ENCODE measurements at places on chromosomes 6 and 20.

- DNase-seq: no peak
Measured at GRCh38 chr20:16083639-16084280, 489.5 kb downstream of the KIF16B start.

DNA sequence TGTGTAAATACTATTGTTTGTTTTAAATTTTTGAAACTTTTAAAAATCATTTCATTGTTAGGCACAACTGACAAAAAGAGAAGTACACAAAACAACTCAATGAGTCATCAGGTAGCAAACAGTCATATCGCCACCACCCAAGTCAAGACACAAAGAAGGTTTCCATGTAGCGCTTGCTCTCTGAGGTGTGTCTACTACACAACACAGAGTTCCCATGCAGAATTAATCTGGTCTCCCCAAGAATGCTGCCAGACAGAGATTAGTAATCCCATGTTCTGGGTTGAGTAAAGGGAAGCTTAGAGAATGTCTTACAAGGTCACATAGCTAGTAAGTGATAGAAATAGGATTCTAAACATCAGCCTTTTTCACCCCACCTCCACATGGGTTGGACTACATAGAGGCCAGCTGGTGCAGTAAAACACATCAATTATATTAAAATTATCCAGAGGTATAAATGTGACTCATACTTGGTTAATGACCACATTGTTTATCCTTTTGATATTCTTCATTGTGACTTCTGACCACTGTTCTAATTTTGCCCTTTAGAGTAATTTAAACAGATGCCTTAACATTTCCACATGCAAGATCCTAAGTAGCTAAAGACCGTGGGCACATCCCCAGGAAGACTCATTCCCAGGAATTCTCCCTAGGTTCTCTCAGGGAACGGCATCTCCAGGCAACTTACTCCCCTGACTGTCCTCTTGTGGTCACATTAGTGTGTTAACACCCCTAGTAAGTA, 413.5 kb downstream of the PRKN start:
- no peak for DNase-seq

- DNase-seq: no peak
Measured at GRCh38 chr6:100691972-100692371, 189.2 kb downstream of the ASCC3 start.

GRCh38 chr6:161128680-161129196, 137.2 kb downstream of the MAP3K4 start:
- no peak for DNase-seq

- no peak for DNase-seq
Measured at GRCh38 chr20:4138056-4138455, 122.7 kb upstream of the RNF24 start.

- DNase-seq: no peak
Measured at GRCh38 chr6:111978532-111979149, 75.3 kb upstream of the CCN6 start.

DNA sequence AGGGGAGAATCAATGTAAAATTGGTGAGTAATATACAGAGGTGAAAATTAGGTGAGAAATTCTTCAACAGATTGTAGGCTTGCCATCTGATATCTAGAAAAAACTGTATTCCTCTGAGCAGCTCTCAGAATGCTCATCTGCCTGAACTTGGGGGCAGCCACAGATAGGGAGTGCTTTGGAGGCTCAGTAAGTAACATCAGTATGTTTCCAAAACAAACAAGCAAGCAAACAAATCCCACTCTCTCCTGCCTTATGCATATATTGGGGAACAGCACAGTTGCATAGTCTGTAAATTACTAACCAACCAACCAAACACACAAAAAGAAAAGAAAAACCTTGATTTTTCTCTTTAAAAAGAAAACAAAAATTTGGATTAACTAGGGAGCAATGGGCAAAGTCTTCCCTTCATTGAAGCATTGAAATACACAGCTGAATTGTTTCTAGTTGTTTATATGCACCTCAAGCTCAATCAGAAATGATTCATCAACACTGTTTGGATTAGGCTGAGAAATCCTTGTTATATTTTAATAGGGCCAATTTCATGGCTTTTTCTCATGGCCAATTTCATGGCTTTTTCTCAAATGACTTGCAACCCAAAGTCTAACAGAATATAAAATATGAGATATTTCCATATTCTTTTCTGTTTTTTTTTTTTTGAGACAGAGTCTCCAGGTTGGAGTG, 50.1 kb upstream of the DEK start:
- no peak for DNase-seq

DNA sequence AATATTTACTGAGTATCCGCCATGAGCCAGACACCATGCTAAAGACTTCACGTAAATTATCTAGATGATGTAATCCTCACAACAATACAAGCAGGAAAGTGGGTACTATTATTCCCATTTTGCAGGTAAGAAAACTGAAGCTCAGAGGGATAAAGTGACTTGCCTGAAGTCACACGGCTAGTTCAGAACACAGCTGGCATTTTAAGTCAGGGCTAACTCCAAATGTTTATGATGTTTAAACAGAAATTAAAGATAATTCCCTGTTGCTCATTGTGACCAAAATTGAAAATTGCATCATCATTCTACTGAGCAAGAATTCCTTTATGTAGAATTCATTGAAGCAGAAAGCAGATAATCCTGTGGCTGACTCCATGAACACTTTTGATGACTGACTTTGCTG, 71.3 kb upstream of the STXBP5 start:
- no peak for DNase-seq

DNA sequence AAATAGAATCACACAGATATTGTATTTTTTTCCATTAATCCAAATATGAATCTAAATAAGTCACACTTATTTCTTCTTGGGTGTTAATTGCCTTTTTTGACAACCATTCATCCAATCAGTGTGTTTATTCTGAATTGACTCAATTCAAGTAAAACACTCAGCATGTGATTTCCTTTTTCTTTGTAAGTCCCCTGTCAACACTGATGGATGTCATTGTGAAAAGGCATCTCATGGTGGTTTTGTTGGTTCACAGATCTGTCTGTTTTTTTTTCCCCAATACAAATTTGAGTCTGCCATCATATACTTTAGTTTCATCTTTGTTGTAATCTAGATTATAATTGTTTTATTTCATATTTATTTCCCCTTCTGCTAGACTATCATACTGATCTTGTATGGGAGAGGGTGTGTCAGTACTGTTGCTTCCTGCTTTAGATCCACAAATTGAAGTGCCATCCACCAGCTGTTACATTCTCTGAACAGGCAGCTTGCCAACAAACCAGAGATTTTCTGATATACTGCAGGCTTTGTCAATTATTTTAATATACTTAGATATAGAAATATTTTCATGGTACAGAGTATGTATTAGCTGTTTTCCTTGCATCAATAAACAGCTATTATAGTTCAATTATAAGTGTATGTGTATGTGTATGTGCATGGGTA, 64.2 kb upstream of the FLRT3 start:
- no peak for DNase-seq

GRCh38 chr6:85390105-85390728, 59.7 kb upstream of the NT5E start:
- DNase-seq: no peak

GRCh38 chr20:23231561-23232218, 118.9 kb upstream of the NXT1 start:
- no peak for DNase-seq

DNA sequence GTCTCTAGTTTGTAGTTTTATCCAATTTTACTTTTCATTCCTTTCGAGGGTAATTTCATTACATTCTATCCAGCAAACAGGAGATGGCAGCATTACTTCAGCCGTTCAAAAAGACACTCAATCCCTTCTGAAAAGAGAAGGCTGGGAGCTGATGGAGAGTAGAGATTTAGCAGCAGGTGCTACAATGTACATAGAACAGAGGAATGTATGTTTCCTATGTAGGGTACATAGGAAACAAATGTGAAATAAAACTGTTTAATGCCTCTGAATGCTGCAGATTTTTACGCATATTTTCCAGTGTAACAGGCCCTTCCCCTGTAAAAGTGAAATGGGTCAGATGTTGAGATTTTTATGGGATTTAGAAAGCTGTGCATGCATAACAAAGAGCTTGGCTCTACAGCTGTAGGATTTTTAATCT, 16.0 kb downstream of the RPS12 start:
- peak; percentile 46 for DNase-seq

GRCh38 chr20:37892001-37892400, 10.9 kb upstream of the VSTM2L start:
- no peak for DNase-seq

- no peak for DNase-seq
Measured at GRCh38 chr6:124199286-124199685, 395.6 kb downstream of the NKAIN2 start.

DNA sequence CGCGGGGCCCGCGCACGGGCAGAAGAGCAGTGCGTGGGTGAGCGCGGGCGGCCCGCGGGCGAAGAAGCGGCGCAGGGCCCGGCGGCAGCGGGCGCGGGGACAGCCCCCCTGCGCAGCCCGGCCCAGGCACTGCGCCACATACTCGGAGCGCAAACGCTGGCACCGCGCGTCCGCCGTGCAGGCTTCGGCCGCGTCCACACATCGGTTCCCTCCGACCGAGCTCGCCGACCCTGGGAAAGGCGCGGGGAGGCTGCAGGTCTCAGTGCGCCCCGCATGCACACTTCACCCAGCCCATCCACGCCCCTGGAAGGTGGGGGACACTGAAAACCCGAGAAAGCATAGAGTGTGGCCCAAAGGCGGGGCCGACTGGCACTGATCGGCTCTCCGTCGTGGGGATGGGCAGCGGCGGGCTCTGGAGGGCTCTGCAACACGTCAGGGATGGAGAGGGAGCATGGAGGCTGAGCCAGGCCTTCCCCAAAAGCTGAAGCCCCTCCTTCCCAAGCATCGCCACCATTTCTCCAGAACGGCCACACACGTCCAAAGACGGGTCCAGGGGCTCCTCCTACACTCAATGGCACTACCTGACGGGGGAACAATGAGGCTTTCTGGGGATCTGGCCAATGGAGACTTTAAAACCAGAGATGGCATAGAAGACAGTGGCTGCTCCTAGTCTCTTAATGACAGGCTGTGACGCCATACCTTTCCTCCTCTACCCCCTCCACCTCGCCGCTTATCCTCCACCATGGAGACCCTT, 2.0 kb downstream of the GFRA4 start:
- DNase-seq: no peak

DNA sequence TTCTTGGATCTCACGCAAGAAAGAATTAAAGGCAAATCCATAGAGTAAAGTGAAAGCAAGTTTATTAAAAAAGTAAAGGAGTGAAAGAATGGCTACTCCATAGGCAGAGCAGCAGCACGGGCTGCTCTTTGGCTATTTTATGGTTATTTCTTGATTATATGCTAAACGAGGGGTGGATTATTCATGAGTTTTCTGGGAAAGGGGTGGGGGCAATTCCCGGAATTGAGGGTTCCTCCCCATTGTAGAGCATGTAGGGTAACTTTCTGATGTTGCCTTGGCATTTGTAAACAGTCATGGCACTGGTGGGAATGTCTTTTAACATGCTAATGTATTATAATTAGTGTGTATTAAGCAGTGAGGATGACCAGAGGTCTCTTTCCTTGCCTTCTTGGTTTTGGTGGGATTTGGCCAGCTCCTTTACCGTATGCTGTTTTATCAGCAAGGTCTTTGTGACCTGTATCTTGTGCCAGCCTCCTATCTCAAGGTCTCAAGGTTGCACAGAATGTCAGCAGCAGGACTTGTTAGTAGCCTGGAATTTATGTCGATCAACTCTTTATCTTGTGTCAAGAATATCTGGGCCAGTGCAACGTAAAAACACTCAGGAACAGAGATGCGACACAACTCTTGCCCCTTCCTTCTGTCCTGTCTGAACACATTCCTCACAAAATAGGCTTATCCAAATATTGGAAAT, 931.4 kb downstream of the QKI start:
- DNase-seq: no peak

DNA sequence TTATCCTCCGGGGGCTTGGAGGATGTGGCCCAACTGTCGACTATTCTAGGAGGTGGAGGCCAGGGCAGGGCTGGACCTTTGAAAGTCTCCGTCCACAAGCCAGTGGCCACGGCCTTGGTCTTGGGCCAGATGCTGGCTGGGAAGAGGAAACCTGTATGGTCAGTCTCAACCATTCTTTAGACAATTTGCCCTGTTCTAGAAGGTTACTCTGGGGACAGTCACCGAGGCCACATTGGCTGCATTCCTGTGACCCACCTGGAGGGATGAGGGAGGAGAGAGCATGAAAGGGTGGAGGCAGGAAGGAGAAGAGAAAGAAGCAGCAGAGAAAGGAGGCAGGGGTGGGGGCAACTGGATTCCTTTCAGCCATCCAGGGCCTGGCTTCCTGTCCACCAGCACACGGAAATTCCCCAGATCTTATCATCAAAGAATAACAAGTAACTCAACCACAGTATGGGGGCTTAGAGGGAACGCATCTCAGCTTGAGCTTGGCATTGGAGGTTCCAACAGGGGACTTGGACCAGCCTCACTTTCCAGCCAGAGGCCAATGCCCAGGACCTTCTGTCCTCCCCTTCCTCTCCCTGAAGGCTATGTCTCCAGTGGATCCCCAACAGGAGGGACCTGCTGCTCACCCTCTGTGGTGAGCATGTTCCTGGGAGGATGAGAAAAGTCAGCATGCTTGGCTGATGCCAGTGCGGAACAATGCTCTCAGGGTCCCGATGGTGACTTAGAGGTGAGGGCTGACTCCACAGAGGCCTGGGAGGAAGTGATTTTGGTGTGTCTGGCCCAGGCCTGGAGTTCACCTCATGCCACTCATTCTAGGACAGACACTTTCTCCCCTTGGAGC, 30.4 kb downstream of the TGM2 start:
- no peak for DNase-seq

DNA sequence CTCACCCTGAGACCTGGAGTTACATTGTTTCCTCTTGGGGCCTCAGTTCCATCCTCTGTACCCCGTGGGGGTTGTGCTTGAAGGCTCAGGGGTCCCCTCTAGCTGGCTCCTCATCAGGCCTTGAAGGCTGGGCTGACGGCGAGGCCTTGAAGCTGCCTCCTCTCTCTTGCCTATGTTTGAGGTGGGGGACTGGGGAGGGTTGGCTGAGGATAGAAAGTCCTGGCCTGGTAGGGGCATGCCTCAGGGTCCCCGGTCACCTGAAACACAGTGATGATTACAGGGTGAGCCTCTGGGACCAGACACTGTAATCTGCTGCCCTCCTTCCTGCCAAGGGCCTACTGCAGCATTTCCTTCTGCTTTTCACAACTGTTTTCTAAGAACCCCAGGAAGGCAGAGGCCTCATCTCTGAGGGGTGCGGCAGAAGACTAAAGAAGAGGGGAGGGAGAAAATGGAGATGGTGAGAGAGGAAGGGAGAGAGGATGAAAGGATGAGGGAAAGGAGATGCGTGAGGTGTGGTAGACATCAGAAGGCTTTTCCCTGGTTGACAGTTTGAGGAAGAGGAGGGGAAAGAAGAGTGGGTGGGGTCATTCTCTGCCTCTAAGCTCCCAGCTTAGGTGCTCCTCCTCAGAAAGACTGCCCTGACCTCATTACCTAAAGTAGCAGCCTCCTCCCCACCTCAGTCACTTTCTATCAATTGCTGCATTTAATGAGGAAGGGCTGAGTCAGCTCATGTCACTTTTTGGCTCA, 29.7 kb downstream of the VEGFA start:
- no peak for DNase-seq

GRCh38 chr6:141956046-141956761, 176.5 kb upstream of the GJE1 start:
- DNase-seq: no peak

DNA sequence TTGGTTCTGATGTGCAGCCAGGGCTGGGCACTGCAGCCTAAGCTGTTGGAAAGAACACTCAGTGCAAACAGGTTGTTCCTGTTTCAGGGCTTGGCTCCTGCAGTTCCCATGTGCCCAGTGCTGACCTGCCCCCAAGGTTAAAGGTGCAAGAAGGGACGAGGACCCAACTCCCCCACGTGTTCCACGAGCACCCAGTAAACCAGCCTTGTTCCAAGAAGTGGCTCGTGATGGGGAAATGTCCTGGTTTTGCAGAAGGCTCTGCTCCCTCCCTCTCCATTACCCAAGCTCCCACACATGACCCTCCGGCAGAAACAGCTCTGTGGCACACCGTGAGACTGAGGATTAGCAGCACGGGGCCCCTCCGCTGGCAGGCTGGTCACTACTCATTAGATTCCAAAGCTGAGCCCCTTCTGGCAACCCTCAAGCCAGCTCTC, 9.4 kb downstream of the ACSS1 start:
- no peak for DNase-seq
